RPMI8226 (cell line): ENCODE measurements at places on chromosomes 6 and 20.

GRCh38 chr6:136749359-136749997 is 42.8 kb downstream of the MAP3K5 start:
- no peak for DNase-seq

GRCh38 chr6:21332077-21332476 is 261.5 kb upstream of the SOX4 start:
- DNase-seq: no peak

DNA sequence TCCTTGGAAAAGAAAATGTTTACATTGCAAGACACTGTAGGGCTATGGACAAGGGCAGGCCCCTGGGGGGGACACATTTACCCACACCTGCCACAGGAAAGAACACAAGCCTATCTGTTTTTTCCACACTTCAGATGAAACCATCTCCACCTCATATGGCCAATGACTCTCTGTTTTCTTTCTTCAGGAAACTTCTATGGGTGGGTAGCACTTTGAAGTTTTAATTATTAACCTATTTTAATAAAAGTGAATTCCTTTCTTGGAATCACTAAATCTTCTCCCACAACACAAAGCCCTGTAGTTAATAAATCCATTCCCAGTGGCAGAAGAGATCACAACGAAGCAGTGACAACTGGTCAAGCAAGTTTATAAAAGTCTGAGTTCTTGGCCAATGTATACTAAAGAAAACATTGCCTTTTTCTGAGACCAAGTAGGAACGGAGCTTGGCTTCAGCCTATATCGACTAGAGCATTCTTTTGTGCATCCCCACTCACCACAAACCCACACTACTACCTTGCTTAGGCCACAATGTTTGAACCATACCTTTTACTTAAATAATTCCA is 125.1 kb upstream of the CARMIL1 start:
- DNase-seq: no peak

GRCh38 chr6:150081702-150082101 is 12.8 kb upstream of the ULBP3 start:
- no peak for DNase-seq

- DNase-seq: peak; percentile 34
These were observed 154.7 kb upstream of the LAMP5 start for GRCh38 chr20:9359561-9360308.

DNA sequence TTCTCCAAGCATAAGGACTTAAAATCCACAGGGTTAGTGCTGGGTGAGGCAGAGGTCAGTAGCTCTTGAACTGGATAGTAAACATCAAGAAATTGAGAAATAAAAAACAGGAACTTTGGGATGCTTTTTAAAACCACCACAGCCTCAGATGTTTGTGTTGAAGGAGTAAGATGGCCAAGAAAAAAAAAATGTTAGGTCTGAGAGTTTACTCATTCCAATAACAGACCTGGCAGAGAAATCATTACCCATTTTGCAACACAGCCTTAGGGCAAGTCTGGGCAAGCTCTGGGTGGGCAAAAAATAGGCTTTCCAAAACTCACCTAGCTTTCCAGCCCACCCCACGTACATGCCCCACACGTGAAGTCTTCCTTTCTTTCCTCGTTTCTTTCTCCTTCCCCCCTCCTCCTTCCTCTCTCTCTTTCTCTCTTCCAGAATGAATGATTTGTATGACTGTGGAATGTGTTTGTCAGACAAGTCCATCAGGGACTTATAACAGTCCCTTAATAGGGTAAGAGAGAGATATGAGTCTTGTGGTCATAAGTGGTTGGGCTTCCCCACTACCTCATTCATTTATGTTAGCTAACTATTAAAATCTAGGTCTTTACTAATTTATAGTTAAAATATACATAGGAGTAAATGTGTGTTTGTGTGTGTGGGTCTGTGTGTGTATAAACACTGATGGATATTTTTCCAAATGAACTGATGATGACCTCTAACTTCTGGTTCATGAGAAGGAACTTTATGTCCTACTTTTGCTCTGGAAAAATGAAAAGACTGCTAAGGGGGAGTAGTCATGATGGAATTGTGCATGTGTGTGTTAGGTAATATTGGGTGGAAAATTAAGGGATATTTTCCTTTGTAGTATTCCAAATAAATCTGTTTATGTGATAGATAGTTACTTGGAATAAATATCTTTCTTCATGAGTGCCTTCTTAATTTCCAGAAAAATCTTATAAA is 18.0 kb upstream of the DSE start:
- DNase-seq: no peak

DNA sequence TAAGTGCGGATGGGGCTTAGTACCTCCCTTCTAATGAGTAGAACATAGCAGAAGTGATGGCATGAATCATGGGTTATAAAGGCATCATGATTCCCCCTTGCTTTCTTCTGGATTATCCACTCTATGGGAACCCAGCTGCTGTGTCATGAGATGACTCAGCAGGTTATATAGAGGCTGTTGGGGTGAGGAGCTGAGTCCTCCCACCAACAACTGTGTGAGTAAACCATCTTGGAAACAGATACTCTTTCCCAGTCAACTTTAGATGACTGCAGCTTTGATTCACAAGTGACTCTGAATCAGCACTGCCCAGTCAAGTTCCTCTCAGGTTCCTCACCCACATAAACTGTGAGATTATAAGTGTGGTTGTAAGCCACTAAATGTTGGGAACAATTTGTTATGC is 46.3 kb downstream of the FAM83B start:
- DNase-seq: no peak

- no peak for DNase-seq
These were observed 40.3 kb downstream of the GPX5 start for GRCh38 chr6:28565823-28566526.

- DNase-seq: no peak
These were observed 395.3 kb upstream of the SULF2 start for GRCh38 chr20:48180618-48181017.

DNA sequence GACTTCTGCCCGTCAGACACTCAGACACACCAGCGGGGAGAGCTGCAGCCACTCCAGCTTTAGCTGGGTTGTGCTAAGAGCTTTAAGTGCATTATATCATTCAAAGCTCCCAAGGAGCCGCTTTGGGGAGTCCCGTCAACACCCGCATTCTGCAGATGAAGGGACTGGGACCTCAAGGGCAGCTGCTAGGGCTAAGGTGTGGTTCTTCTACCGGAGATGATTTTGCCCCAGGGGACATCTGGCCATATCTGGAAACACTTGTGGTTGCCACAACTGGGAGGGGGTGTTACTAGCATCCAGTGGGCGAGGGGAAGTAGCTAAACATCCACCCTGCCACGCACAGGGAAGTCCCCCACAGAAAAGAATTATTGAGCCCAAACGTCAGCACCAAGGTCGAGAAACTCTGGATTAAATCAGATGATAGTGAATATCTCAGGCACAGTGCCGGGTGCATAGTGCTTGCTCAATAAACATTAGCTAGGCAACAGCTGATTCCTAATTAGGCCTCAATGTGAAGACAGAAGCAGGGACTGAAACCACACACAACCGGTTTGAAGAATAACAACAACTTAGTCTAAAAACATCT is 29.6 kb downstream of the PMEPA1 start:
- DNase-seq: peak; percentile 84

- DNase-seq: peak; percentile 19
These were observed 14.3 kb upstream of the EPM2A start for GRCh38 chr6:145749632-145750031.

GRCh38 chr20:9632991-9633390 is 118.6 kb downstream of the LAMP5 start:
- DNase-seq: no peak

DNA sequence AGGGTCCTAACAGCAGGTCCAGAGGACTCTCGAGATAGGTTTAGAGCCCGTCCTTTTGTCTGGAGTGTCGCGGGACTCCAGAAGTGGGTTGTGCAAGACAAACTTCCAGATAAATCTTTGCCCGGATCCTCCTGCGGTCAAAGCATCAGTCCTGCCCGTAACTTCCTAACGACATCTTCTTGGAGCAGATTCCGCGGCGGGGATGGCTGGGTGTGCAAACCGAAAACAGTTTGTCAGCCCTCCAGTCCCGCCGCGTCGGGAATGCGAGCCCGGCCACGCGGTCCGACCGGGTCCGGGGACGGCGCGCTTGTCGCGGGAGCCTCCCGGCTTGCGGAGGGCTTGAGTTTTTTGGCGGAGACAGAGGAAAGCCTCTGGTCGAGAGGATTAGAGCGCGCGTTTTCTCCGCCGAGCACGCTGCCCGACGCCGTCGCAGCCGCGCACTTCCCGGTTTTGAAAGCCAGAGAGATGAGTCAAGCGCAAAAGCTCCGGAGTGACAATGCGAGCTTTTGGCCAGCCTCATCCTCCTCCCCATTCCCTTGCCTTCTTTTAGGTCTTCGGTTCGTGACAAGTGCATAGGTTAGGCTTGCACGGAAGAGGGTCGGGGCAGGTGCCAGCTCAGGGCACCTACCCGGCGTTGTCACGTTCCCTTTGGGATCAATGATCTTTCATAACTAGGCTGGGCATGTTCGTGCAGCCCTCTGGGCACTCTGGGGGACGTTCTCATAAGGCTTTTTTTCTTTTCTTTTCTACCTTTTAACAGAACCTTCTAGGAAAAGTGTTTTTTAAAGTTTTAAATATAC is 91.3 kb upstream of the PRDM1 start:
- peak; percentile 58 for DNase-seq

GRCh38 chr6:136334465-136334846 is 44.8 kb upstream of the BCLAF1 start:
- no peak for DNase-seq

GRCh38 chr6:168823397-168824212 is 382.6 kb downstream of the SMOC2 start:
- DNase-seq: no peak

DNA sequence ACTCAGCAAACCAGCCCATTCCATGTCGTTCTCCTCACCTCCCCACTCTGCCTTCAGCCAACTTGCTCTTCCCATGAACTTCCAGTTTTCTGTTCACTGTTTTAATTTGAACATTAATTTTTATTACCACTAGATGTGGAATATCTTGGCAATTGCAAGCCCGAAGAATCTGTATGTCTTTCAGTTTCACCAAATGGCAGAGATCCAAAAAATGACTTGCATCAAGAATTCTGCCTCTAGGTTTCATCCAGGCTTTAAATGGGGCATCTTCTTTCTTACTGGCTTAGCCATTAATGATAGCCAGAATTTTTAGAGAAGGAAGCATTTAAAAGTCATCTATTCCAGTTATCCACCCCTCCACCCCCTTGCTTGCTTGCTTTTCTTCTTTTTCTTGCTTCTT is 39.0 kb downstream of the CAP2 start:
- DNase-seq: peak; percentile 62

DNA sequence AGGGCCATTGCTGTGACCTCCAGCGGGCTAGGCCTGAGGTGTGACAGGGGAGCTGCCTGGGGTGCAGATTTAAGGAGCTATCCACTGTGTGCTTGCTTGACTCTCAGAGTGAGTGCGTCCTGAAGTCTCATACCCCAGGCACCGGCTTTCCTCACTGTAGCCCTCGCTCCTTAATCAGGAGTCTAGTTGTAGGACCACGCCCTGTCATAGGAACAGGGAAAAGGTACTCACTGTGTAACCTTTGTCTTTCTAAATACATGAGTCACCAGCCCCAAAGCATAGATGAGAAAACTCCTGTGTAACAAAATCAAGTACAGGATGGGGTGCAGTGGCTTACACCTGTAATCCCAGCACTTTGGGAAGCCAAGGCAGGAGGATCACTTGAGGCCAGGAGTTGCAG is 141.7 kb downstream of the TMEM242 start:
- DNase-seq: no peak

DNA sequence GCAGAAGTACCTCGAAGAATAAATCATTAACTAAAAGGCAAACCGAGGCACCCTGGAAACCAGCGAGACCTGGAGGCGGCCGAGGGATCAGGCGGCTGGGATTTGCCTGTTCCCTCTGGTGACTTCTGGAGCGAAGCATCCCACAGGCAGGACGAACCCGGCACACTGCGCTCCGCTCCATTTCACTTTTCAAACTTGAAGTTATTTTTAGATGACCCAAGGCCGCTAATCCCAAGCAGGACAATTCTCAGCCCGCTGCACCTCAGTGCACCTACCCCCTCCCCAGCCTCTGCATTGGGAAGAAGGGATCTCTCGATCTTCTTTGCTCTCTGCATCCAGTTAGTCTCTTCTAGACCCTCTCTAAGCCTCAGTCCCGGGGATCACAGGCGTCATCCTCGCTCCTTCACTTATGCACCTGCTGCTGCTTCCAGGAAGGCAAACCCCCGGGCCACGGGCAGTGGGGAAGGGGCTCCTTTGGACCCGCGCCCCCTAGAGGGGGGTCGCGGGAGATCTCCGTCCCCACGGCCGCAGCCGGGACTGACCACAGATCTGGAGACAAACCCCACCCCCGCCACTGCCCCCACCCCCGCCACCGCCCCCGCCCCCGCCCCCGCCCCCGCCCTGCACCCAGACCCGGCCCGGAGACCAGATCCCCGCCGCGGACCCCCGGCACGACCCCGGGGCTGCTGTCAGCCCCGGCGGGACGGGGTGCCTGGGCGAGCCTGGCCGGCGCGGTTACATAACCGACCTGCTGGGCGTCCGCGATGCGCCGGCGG is 636 bp downstream of the RCAN2 start:
- peak; percentile 7 for DNase-seq

DNA sequence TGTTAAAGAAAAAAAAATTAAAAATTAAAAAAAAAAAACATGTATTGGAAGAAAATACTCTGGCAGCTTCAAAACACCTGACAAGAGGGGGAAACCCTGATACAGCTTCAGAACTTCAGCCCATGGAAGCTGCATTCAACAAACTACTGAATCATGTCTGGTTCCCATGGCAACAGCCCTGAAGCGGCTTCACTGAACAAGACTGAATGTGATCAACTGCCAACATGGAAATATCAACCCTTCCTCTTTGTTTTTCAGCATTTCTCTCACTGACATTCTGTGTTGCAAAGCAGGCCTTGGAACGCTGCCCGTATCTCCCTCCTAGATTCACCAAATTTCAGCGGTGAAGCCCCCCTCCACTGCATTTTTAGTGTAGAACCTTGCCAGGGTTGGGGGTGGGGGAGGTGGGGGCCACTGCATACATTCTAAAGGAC is 91.3 kb upstream of the SHLD1 start:
- no peak for DNase-seq

- no peak for DNase-seq
These were observed 4.4 kb downstream of the TFAP2A start for GRCh38 chr6:10410207-10411050.

DNA sequence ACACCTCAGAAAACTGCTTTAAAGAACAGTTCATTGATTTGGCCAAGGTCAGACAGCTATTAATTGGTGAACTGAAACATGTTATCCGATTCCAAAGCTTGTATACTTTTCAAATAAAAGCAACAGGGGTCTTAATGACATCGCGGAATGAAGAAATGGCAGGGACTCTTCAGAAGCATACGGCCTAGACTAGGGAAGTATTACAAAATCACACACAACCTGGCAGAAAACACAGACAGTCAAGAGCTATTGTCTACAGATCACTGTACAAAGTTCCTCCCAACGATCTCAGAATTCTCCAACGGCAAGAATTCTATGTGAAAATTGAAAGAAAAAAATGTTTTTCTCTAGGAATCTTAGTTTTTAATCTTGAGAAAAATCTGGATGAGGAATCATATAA is 105.5 kb downstream of the PTPRK start:
- no peak for DNase-seq

DNA sequence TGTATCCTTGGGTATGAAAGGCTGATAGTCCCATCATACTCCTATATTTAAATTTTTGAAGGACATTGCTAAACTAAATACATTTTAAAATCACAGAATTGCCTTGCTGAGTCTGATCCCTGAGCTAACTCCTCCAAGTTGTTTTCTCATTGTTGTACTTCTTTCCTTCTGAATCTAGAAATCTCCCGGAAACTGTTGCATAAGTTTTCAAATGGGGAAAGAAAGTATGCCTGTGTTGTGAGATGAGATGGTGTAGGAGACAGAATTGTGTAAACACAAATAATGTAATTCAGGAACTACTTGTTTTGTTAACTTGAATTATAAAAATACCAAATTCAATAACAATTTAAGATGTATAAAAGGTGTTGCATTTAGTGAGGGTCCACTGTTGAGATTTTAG is 7.3 kb downstream of the PNRC1 start:
- no peak for DNase-seq
